ENCODE measurements at places on chromosomes 6 and 20.

DNA sequence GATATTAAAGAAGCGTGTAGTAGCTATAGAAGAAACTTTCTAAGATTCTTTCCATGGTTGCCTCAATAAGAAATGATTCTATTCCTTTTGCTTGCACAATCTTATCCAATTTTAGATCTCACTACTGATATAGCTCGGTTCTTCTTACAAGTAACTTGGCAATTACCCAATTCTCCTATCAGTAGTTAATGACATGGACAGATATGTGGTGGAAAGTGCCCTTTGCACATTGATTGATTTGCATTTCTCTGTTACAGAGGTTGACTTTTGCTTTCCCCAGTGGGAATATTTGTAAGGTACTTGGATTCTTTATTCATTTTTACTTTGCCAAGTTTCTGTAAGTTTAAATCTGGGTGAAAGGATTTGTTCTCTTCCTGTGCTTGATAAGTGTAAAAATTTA lies 93.7 kb upstream of the QKI start:
- no peak for DNase-seq

GRCh38 chr20:34190679-34191090 lies 50.5 kb upstream of the ASIP start:
- no peak for DNase-seq

- no peak for DNase-seq
Observed at GRCh38 chr20:46948081-46948480, 53.4 kb downstream of the EYA2 start.

DNA sequence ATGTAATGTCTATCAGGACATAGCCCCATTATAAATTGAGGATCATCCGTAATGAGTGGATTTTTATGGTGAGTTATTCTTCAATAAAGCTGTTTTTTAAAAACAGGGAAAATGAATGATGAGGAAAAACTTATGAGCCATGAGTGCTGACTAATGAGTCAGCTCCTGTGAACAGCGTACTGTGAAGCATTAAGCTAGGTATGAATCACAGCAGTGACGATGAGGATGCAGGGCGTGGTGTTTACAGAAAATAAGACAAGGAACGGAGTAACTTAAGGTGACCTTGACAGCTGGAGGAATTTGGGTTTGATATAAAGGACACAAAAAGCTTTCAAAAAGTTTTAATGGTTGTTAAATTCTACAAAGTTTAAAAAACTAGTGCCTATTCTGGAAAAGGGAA lies 96.3 kb downstream of the FOXF2 start:
- DNase-seq, result no peak

GRCh38 chr6:45571159-45571558 lies 193.4 kb upstream of the SUPT3H start:
- no peak for DNase-seq

- DNase-seq, result no peak
Observed at GRCh38 chr6:17281100-17281496, at the start of gene RBM24. TSS of gene RBM24 (plus strand) at chr6:17281361. CDS start at chr6:17281582, 221 bp downstream.

DNA sequence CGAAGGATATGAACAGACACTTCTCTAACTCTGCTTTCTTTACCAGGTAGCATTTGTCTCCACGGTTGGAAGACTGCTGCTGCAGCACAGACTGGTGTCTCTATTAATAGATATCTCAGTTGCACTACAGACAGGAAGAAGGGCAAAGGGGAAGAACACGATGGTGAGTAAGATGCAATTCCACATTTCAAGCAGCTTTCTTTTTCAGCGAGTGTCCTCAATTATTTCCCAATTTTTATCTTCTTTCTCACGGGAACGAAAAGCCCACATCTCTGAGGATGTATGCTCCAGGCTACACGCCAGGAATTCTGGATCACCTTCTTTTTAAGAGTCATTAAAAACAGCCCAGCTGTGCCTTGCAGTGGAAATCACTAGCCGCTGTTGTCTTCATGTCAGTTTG lies 311.6 kb upstream of the ECI2 start:
- DNase-seq, result no peak

GRCh38 chr20:8292793-8293192 lies 160.7 kb downstream of the PLCB1 start:
- no peak for DNase-seq

DNA sequence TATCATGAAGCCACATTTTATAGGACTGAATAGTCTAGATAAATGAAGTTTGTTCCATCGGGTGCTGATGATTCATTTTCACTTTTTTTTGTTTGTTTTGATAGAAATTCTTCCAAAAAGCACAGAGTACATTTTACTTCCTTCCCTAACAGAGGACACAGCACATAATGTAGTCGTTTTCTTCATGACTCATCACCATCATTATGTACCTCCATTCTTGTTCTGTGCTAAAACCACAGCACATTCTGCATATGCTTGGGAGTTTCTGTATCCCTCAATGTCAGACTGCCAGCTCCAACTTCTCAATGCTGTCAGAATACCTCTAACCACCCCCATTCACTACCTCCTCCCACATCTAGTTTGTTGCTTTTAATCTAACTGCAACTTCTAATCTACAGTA lies 1004.9 kb upstream of the ADGRB3 start:
- no peak for DNase-seq

GRCh38 chr6:104046426-104046825 lies 813.3 kb downstream of the HACE1 start:
- no peak for DNase-seq

- DNase-seq, result no peak
Observed at GRCh38 chr20:58634521-58635278, 16.4 kb upstream of the STX16 start.

DNA sequence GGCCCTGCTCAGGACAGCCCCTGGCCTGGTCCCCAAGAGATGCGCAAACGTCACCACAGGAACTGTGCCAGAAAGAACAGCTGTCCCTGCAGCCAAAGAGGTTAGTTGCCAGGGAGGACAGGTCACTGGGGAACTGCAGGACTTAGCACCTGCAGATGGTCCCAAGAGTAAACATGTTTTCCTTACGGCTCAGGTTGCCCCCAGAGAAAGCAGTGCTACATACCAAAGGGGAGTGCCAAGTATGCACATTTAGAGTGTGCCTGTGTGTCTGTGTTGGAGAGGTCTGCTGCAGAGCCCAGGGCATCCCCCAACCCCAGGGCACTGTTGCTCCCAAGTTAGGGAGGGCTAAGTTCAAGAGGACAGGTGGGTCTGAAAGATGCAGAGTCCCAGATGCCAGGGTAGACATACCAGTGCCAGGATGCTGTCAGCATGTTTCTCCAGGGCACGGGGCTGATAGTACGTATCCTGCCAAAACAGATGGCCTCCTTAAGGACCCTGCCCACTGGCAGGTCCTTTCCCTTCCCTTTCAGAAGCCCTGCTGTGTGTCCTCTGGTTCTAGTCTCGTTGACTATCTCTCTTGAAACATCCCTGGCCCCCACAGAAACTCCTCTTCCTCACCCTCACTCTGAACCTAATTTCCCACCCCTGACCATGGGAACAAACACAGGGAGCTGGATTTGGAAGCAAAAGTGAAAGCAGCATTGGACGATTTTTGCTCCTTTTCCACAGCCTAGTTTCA lies 1.3 kb downstream of the ABHD16A start:
- DNase-seq, result no peak

GRCh38 chr6:45457141-45457540 lies 79.4 kb upstream of the SUPT3H start:
- DNase-seq, result no peak

GRCh38 chr6:105713474-105714118 lies 310.7 kb upstream of the PREP start:
- no peak for DNase-seq

GRCh38 chr20:31705191-31705590 lies 17.5 kb downstream of the BCL2L1 start:
- no peak for DNase-seq

DNA sequence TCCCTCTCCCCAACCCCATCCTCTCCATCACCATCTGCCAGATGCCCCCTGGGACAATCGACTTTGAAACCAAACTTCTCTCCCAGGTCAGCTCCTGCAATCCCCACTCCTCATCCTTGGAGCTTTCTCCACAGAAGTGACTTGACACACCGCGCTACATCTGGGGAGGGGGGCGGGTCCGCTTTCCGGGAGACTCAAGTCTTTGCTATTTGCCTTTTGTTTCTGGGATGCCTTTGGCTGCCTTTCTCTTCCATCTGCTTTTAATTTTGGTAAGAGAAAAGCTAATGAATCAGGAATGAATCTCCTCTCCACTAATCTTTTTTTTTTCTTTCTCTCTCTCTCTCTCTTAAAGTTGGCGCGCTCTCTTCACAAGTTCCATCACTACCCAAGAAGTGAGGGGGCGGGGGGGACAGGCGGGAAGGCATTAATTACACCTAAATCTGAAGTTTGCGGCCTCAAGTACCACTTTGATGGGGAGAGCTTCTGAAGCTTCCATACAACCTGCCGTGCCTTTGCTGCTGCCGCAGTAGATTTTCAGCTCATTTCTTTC lies 664 bp upstream of the TPBG start:
- no peak for DNase-seq

Measured in T-helper 2 cell (primary cell).